ENCODE measurements at places on chromosomes 12 and 14.
A peak's percentile ranks its signal among the peaks of the same experiment; 100 is the strongest.

DNA sequence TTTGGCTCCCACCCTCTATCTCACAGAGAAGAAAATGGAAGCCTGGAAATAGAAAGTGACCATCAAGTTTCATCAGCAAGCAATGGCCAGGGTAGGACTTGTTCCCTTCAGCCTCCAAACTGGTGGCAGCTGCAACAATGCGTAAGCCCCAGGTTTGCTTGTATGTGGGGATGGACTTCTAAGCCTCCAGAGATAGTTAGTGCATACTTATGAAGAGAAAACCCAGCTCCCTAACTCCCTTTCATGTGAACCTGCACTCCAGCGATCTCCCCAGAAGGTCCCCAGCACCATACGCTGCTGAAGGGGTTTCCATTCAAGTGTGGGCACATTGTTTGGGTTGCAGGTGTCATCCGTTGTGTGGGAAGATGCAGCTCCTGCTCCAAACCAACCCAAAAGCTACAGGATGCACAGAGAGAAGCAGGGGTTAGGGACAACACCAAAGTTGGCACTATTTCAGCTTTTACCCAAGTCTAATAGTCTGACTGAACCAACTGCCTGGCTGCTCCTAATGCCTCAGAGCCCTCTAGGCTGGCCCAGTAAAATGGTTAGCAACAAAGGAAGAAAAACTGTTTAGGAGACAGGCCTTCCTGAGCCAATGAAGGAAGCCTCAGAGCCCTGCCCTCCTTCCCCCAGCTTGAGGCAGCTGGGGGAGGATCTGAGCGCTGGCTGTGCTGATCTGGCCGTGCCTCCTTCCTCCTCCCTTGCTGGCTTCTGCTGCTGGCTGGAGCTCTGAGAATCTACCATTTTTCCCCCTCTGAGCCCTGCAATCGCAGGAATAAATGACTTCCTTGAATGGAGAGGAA, 12.3 kb downstream of the ZFP36L1 start:
- DNase-seq, result no peak
- no peaks in the 10 kb centered on the region for H3K36me3 ChIP-seq
- no peaks in the 10 kb centered on the region for H3K27me3 ChIP-seq
- peak overlapping the region; percentile 42 for H3K27ac ChIP-seq

- H3K27me3 ChIP-seq, result no peaks in the 10 kb centered on the region
- H3K4me3 ChIP-seq, result no peak overlapping the region
- DNase-seq, result no peak
- H3K4me1 ChIP-seq, result peaks cover 32% of the 10 kb centered on the region
These were observed 68.2 kb downstream of the SRGAP1 start for GRCh38 chr12:63912651-63913050.

DNA sequence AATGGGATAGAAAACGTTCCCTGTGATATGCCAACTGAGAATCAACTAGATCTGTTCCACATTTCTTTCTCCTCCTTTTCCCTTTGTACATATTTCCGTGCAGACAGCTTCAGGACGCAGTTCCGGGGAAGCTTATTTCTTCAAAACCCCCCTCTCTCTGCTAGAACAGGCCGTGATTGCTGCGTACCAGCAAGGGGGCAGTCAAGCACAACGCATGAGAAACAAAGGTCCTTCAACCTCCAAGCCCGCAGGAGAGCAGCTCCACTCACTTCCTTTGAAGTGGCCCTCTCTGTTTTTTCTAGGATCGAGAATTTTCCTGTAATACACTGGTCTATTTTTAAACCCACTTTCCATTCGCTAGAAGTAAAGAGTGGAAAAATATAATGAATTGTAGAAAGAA, 80.8 kb downstream of the ZNF664 start:
- H3K27me3 ChIP-seq, result no peaks in the 10 kb centered on the region
- H3K27ac ChIP-seq, result peak overlapping the region; percentile 76
- DNase-seq, result no peak
- H3K36me3 ChIP-seq, result peaks cover 3% of the 10 kb centered on the region
- H3K4me3 ChIP-seq, result no peak overlapping the region

- no peaks in the 10 kb centered on the region for H3K36me3 ChIP-seq
- no peak for DNase-seq
- H3K4me3 ChIP-seq, result no peak overlapping the region
- peaks cover under 1% of the 10 kb centered on the region for H3K4me1 ChIP-seq
- no peaks in the 10 kb centered on the region for H3K27me3 ChIP-seq
These were observed 42.3 kb upstream of the GLIPR1 start for GRCh38 chr12:75438059-75438754.

GRCh38 chr14:57085801-57086200, 182.9 kb downstream of the EXOC5 start:
- peaks cover 7% of the 10 kb centered on the region for H3K27me3 ChIP-seq
- no peak overlapping the region for H3K4me3 ChIP-seq
- H3K27ac ChIP-seq, result no peak overlapping the region
- no peaks in the 10 kb centered on the region for H3K36me3 ChIP-seq
- peaks cover 12% of the 10 kb centered on the region for H3K4me1 ChIP-seq

GRCh38 chr14:23259426-23259825, 21.7 kb downstream of the RNF212B start:
- peaks cover 3% of the 10 kb centered on the region for H3K4me1 ChIP-seq
- DNase-seq, result no peak
- H3K36me3 ChIP-seq, result no peaks in the 10 kb centered on the region

- H3K4me3 ChIP-seq, result no peak overlapping the region
- no peak for DNase-seq
- H3K27ac ChIP-seq, result no peak overlapping the region
These were observed 59.6 kb downstream of the PPFIA2 start for GRCh38 chr12:81699551-81699950.

- H3K4me1 ChIP-seq, result peaks cover 20% of the 10 kb centered on the region
- peaks cover 21% of the 10 kb centered on the region for H3K36me3 ChIP-seq
- DNase-seq, result no peak
These were observed 23.6 kb downstream of the RFLNA start for GRCh38 chr12:124318278-124319020.

GRCh38 chr12:53069621-53070410, 9.4 kb downstream of the SPRYD3 start:
- peaks cover 22% of the 10 kb centered on the region for H3K36me3 ChIP-seq
- H3K4me1 ChIP-seq, result peaks cover 15% of the 10 kb centered on the region
- no peak overlapping the region for H3K27ac ChIP-seq
- no peak overlapping the region for H3K4me3 ChIP-seq
- H3K27me3 ChIP-seq, result no peaks in the 10 kb centered on the region
- DNase-seq, result no peak

DNA sequence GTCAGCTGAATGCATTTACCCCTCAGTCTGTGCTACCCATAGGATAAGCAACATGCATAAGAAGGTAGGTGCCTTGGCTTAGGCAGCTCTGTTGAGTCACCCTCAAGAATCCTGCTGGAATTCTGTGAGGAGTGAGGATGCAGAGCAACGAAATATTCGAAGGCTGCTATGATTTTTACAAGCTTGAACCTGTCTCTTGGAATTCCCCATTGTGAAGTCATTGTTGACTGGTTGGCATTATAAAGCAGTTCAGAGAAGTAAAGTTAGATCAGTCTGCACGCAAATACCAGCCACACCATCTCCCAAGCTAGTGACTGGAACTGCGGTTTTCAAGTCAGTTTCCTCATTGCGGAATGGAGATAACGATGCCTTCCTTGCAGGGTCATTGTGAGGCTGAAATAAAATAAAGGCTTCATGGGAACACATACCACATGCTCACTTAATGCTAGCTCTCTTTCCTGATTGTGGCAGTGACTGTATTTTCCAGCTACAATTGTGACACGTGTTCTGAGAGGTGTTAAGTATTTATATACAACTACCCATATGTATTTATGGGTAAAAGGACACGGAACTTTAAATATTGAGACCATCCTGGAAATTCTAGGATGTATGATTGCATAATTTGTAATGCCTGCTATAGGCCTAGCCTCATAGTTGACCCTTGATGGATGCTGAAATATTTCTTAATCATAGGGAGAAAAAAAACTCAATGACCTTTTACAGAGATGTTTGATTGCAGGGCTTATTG, 96.7 kb downstream of the ETV6 start:
- H3K4me1 ChIP-seq, result peaks cover 15% of the 10 kb centered on the region
- no peak for DNase-seq
- H3K27me3 ChIP-seq, result no peaks in the 10 kb centered on the region
- no peak overlapping the region for H3K27ac ChIP-seq

GRCh38 chr12:50097952-50098351, 5.9 kb upstream of the GPD1 start:
- no peak for DNase-seq
- no peaks in the 10 kb centered on the region for H3K27me3 ChIP-seq

DNA sequence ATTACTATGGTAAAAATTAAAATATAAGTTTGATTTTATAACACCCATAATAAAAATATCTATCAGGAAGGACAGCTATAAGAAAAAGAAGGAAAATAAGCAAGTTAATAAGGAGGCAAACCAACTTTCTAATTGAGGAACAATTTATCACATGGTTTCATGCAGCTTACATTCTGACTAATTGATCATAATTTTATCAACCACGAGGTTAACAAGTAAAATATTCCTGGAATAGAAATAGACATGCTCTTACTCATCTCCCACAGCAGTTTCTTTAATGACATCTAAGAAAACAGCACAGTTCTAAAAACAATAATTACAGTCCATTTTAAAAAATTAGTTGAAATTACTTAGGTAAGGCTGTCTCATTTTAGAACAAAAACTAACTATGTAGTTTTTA, 130.8 kb upstream of the KRR1 start:
- H3K27ac ChIP-seq, result no peak overlapping the region
- peaks cover 48% of the 10 kb centered on the region for H3K4me1 ChIP-seq
- H3K36me3 ChIP-seq, result no peaks in the 10 kb centered on the region
- H3K27me3 ChIP-seq, result no peaks in the 10 kb centered on the region

- DNase-seq, result no peak
- H3K27ac ChIP-seq, result no peak overlapping the region
- no peaks in the 10 kb centered on the region for H3K4me1 ChIP-seq
- H3K36me3 ChIP-seq, result peaks cover 14% of the 10 kb centered on the region
- H3K27me3 ChIP-seq, result no peaks in the 10 kb centered on the region
These were observed 26.8 kb upstream of the VPS33A start for GRCh38 chr12:122293081-122293480.

DNA sequence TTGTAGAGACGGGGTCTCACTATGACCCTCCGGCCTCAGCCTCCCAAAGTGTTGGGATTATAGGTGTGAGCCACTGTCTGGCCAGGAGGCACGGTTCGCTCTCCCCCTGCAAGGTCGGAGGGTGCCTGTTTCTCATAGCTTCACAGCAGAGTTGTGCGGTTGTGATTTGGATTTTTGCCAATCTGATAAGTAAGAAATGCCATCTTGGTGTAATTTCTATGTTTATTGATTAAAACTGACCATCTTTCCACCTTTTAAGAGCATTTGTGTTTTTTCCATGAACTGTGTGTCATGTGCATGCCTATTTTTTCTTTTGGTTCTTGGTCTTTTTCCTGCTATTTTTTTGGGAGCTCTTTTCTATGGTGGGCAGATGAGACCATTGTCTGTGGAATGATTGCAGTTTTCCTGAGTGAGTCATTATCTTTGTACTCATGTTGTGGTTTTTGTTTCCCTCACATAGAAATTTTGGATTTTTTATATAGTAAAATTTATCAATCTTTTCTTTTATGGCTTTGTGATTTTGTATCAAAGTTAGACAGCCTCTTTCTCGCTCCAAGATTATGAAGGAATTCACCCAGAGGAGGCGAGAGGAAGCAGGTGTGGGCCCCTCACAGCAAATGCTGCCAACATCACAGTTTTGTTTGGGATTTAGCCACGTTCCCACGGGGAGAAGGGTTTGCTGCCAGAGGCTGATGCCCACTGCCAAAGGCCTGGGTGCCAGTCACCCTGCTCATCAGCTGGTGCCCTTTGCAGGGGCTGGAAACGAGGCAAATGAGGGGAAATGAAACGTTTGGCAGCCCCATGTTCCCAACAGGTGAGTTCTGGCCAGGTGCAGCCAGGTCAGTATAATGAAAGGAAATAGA, 47.2 kb downstream of the RFX4 start:
- H3K27me3 ChIP-seq, result peaks cover 11% of the 10 kb centered on the region
- DNase-seq, result no peak
- peaks cover 3% of the 10 kb centered on the region for H3K4me1 ChIP-seq
- no peak overlapping the region for H3K27ac ChIP-seq
- no peak overlapping the region for H3K4me3 ChIP-seq

DNA sequence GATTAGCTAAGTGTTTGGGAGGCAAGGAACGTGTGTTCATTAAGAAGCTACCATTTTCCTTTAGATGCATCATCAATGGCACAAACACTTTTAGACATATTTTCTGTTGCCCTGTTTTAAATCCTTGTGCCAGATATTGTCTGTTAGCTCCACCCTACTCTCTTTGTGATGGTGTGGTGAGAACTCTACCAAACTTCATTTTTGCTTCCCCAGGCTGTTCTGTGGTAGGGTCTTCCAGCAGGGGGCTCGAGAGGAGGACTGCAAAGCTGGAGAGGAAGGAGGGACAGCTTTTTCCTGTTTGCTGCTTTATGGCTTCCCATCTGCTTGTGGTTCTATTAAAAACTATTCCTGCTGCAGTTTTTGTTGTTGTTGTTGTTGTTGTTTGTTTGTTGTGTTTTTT, 23.8 kb upstream of the STRAP start:
- DNase-seq, result no peak
- no peak overlapping the region for H3K4me3 ChIP-seq
- H3K27ac ChIP-seq, result no peak overlapping the region
- H3K27me3 ChIP-seq, result no peaks in the 10 kb centered on the region
- no peaks in the 10 kb centered on the region for H3K4me1 ChIP-seq

- H3K4me1 ChIP-seq, result peaks cover 2% of the 10 kb centered on the region
- no peak for DNase-seq
- H3K27ac ChIP-seq, result no peak overlapping the region
- peaks cover 2% of the 10 kb centered on the region for H3K36me3 ChIP-seq
These were observed 355.8 kb downstream of the FSCB start for GRCh38 chr14:44151130-44151820.

DNA sequence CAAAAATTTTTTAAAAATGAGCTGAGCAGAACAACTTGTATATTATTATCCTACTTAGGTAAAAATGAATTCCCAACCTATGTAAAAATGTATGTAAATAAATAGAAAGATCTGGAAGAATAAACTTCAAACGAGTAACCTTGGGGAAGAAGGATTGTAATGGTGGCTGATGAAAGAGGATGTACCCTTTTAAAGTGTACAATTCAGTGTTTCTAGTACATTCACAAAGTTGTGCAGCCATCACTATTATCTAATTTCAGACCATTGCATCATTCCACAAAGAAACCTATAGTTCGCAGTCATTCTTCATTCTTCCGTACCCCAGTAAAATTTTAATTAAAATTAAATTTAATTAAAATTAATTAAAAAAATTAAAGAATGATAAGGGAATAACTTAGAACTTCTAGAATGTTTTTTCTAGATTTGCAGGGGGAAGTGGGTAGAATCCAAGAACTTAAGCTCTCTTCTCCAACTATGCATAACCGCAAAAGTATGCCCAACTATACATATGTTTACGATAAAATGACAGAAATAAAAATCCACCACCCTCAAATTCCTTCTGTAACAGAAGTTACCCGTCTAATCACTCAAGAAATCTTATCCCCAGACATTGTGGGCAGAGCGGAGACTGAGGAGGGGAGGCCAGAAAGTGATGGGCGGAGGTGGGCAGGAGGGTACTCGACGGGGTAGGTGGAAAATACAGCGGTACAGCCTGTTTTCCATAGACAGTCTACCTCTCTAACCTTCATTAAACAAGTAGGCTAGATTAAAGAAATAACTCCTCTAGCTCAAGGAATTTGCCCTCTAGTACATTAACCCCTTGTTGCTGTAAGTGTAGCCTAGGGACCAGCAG, 921 bp downstream of the DEPDC4 start:
- H3K4me3 ChIP-seq, result peak overlapping the region; percentile 99
- peak overlapping the region; percentile 100 for H3K27ac ChIP-seq
- H3K36me3 ChIP-seq, result no peaks in the 10 kb centered on the region
- no peak for DNase-seq
- H3K27me3 ChIP-seq, result no peaks in the 10 kb centered on the region

- peak overlapping the region; percentile 77 for H3K4me3 ChIP-seq
- H3K4me1 ChIP-seq, result peaks cover 13% of the 10 kb centered on the region
- peak overlapping the region; percentile 98 for H3K27ac ChIP-seq
- peaks cover 79% of the 10 kb centered on the region for H3K27me3 ChIP-seq
- no peaks in the 10 kb centered on the region for H3K36me3 ChIP-seq
These were observed 8.4 kb downstream of the OR6S1 start for GRCh38 chr14:20632831-20633691.
